ENCODE measurements at places on chromosomes 12 and 14. TPM values are rescaled to one million over a fixed set of nuclear protein-coding genes. Genes with fewer than 3 reads are reported as not detected.

Gene SOAT2
- total RNA-seq = 3.1 TPM

DNA sequence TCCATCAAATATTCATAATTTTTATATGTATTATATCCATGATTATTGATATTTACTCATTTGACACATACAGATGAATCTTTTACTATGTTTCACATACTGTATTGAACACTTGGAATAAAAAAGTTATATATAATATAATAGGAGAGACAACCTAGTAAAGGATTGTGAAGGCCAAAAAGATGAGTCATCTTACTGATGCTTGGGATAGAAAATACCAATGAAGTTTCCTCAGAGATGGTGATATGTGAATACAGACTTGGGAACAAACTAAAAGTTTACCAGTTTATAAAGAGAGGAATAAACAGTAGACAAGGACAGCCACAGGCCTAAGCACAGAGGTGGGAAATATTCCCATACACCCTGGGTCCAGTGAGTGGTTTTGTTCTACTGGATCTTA lies 743.9 kb upstream of the FLRT2 start:
- DNase-seq = no peak

Gene TCTN2
- total RNA-seq = 22.3 TPM

DNA sequence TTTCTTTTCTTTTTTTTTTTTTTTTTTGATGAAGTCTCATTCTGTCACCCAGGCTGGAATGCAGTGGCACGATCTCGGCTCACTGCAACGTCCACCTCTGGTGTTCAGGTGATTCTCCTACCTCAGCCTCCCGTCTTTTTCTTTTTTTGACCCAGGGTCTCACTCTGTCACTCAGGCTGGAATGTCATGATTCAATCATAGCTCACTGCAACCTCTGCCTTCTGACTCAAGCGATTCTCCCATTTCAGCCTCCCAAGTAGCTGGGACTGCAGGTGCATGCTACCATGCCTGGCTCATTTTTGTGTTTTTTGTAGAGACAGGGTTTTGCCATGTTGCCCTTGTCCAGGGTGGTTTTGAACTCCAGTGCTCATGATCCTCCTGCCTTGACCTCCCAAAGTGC lies 12.0 kb downstream of the FUT8 start:
- DNase-seq = no peak

GRCh38 chr14:58812050-58812910 lies 174.5 kb downstream of the DACT1 start:
- no peak for DNase-seq

- no peak for DNase-seq
These were observed 74.7 kb downstream of the FBXL14 start for GRCh38 chr12:1519642-1520041.

Gene FOXM1
- 4.9 TPM for total RNA-seq

- no peak for DNase-seq
These were observed 24.8 kb downstream of the LRRIQ1 start for GRCh38 chr12:85060916-85061315.

GRCh38 chr14:23357261-23357660 lies 4.6 kb upstream of the SLC22A17 start:
- DNase-seq = no peak

GRCh38 chr12:65334521-65334920 lies 56.0 kb downstream of the MSRB3 start:
- DNase-seq = no peak

DNA sequence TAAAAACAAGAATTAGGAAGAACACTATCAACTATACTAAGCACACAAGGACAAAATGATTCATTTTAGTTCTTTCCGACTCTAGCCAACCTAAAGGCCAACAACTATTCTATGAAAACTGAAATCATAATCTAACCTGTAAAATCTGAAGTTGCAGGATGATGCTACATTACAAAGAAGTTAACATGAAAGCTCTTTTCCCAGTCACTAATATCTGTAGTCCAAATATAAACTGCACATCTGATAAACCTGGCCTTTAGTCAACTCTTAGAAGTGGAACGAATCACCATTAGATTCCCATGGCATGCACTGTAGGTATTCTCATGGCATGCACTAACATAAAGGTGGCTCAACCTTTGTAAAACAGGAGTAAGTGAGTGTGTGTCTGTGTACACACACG lies 41.7 kb downstream of the BLTP3B start:
- no peak for DNase-seq

Gene CACNA2D4
- total RNA-seq = 3.3 TPM

Gene RECQL
- 22.6 TPM for total RNA-seq

Gene DDN
- total RNA-seq = 0.17 TPM

Gene KRT2
- not detected for total RNA-seq

DNA sequence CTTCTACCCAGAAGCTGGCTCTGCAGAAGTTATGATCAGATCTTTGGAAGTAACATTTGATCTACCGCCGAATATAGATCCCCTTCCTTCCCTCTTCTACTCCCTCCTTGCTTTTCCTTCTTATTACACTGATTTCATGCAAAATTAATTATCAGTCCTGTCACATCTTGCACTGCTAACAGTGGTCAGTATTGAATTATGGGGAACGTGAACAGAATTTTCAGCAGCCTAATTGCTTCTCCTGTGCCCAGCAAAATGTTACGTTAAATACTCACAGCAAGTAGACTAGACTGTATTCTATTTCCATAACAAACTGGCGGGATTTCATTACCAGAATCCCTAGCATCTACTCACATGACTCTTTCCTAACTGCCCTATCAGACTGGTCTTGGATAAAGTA lies 596.9 kb downstream of the DIO2 start:
- DNase-seq = no peak

GRCh38 chr12:117068492-117068891 lies 30.7 kb downstream of the TESC start:
- DNase-seq = no peak

- no peak for DNase-seq
These were observed 4.1 kb downstream of the CDKN1B start for GRCh38 chr12:12721176-12721751.

DNA sequence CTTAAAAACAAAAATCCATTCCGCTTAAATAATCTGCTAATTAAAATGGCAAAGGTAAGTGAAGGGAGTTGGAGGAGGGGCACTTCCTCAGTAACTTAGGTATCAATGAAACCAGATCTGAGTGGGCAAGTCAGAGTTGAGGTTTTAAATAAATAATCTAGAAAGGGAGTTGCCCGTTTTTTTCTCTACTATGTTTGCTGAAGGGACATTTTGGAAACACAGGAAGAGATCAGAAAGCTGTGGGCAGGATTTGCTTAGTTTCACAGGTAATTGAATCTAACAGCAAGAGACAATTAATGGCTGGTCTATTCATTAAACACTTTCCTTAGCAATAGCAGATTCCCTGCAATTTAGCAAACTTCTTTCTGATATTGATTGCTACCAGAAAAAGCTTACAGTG lies 186.0 kb upstream of the ABCD2 start:
- DNase-seq = no peak

All from upper lobe of left lung (tissue), 6 donors.